ENCODE measurements at places on chromosomes 7 and 10.
A peak's percentile ranks its signal among the peaks of the same experiment; 100 is the strongest.

DNA sequence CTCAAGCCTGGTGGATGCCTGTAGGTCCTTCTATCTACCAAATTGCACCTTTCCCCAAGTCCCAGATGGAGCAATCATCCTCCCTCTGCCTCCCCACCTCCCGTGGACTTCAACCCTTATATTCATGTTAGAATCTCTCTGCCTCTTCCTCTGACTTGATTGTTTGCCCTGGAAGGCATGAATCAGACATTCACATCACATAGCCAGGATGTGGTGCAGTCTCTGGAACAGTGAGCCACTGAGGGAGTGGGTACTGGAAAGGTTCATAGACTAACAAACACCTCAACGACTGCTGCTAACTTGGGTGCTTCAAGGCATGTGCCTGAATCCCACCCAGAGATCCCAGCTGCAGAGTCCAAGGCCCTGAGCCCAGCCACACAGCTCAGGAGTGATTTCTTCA lies 494.0 kb downstream of the TNS3 start:
- DNase-seq, result no peak

DNA sequence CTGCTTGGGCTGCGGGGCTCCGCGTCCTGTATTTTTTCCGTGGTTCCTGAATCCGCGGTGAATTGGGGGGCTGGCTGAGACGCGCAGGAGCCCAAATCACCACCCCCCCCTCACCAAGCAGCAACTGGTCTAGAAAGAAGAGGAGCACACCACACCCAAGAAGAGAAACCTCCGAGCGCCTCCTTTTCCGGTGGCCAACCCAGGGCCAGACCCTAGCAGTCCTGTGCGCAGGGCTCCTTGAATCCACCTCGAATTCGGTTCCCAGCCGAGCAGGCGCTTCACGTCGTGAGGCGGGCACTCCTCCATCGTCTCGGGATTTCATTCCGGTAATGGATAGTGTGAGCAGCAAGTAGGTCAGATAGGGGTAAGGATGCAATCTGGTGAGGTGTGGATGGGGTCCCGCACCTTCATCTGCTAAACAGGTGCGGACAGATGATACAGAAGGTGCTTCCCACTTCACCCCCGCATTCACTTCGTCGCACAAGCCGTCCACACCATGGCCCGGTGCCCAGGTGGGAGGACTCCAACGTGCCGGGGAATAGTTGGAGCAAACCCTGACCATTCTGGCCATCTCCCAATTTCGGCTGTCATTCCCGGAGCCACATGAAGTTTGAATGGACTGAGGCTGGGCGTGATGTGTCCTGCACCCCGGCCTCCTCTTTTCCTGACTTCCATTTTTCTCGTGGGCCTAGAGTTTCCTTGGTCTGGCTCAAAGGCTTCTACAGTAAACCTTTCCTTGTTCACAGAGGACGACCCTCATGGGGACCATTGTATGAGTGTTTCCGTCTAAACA lies 19.8 kb upstream of the ZNF273 start:
- no peak for DNase-seq

DNA sequence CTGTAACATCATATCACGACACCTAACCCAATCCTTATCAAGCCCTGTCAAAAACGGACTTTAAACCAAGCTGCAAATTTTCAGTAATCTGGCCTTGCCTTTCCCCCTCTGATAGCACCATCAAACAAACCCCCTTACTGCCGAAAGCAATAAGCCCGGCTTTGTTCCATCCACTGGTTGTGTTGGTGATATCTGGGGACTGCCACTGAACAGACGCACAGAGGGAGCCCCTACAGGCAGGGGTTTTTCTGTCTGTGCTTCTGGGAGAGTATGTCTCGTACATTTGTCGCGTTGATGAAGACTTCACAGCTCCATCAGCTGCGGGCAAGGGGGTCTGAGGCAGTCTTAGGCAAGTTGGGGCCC lies 550 bp upstream of the PLAU start:
- peak; percentile 35 for DNase-seq

DNA sequence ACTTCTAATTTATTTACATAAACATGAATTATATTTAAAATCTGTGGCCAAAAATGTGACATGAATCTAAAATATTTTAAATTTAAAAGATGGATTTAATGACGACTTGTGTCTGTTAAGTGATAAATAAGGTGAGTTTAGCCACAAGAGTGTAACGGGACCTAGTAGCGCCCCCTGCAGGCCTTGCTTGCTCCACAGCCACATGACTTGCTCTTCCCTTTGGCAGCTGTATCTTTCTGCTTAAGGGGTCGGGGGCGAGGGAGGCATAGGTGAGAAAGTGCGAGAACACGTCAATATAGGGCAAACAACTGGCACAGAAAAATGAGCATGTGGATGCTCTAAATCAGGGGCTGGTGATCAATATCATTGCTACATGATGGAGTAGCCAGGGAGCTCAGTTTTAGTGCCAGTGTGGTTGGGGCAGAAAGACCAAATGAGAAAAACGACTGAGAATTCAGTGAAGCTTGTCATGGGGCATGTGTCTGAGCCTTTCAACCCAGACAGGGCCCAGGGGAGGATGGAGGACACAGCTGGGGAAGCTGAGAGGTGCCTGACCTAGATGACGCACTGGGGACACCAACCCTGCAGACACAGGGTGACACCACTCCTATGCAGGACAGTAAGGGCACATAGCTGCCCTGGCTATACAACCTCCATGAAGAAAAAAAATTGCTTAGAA lies 49.8 kb downstream of the PAXIP1 start:
- DNase-seq, result no peak

DNA sequence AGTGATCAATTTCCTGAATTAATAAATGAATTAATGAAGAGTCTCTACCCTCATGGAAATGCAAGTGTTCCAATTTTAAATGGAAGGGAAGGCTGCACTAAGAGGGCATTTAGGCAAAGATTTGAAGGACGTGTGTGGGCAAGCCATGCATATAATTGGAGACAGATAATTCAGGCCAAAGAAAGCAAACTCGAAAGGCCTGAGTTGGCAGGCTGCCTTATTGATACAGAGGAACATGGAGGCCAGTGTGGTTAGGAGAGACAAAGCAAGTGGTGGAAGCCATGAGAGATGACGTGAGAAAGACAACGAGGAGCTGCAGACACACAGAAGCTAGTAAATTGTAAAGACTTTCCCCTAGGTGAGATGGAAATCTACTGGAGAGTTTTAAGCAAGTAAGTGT lies 15.4 kb upstream of the PCLO start:
- no peak for DNase-seq

GRCh38 chr7:100799037-100799896 lies 28.1 kb downstream of the EPHB4 start:
- peak; percentile 68 for DNase-seq

- no peak for DNase-seq
Measured at GRCh38 chr10:75508814-75509306, 77.4 kb downstream of the LRMDA start.

- no peak for DNase-seq
Measured at GRCh38 chr10:73774637-73775036, 7.2 kb upstream of the CHCHD1 start.

DNA sequence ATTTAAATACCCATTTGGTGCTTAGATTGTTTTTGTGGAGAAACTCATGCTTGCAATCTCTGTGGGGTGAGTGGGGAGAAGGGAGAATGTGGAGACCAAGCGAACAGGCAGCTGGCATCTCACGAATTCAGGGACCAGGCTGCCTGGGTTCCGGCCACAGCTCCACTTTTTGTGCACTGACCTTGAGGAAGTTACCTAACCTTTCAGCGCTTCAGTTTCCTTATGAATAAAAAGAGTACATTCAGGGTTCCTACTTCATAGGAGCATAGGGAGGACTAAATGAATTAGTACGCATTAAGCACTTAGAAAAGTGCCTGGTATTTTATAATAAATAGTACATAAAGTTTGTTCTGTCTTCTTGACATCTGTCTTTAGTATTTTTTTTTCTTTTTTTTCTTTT lies 72.5 kb downstream of the PRTFDC1 start:
- DNase-seq, result no peak

- DNase-seq, result no peak
Measured at GRCh38 chr10:68155615-68156210, 46.4 kb downstream of the MYPN start.

DNA sequence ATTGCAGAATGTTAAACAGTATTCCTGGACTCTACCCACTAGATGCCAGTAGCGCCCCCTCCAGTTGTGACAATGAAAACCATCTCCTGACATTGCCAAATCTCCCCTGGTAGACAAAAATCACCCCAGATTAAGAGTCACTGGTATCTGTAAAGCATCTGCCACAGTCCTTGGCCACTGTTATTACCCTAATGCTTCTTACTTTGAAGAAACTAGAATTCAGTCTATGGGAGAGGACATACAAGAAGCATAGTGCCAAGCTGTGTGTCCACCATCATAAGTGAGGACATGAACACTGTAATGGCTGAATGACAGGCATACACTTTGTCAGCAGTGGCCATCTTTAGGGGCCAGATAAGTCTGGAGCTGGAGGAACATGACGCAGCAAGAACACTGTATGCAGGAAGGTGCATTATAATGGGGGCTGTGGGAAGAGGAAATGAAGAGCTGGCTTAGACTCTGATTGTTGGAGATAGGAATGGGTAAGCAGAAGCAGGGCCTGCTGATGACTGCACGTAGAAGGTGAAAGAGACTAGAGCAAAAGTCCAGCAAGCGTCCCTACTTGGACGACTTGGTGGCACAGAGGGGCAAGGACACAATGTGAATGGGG lies 32.5 kb downstream of the CBX3 start:
- no peak for DNase-seq

- DNase-seq, result no peak
Measured at GRCh38 chr10:42802876-42803275, 20.3 kb downstream of the BMS1 start.

GRCh38 chr10:14296065-14296709 lies 34.5 kb downstream of the FRMD4A start:
- no peak for DNase-seq

GRCh38 chr10:63585041-63585440 lies 63.8 kb downstream of the REEP3 start:
- no peak for DNase-seq

DNA sequence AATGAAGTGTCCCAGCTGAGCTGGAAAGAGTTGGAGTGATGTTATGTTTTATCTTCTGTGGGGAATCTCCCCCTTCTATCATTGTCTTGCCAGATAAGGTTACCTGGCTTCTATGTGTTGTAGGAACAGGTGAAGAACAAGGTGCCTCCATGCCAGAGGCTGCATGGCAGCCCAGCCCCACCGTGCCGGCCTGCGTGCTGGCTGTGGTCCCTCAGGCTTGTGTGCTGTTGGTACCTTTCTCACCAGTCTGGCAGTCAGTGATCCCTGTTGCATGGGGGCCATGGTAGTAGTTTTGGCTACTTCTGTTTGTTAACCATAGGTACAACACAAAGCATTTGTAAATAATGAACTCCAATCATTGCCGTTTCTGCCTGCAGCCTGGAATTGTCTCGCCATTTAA lies 37.9 kb downstream of the CCM2 start:
- DNase-seq, result no peak

GRCh38 chr10:21831986-21832820 lies 171.3 kb downstream of the DNAJC1 start:
- no peak for DNase-seq
